ENCODE measurements at places on chromosomes 4 and X. TPM values are rescaled to one million over a fixed set of nuclear protein-coding genes. Genes with fewer than 3 reads are reported as not detected.

FABP2 gene
- not detected for total RNA-seq

RBM46 gene
- total RNA-seq, result not detected

DNA sequence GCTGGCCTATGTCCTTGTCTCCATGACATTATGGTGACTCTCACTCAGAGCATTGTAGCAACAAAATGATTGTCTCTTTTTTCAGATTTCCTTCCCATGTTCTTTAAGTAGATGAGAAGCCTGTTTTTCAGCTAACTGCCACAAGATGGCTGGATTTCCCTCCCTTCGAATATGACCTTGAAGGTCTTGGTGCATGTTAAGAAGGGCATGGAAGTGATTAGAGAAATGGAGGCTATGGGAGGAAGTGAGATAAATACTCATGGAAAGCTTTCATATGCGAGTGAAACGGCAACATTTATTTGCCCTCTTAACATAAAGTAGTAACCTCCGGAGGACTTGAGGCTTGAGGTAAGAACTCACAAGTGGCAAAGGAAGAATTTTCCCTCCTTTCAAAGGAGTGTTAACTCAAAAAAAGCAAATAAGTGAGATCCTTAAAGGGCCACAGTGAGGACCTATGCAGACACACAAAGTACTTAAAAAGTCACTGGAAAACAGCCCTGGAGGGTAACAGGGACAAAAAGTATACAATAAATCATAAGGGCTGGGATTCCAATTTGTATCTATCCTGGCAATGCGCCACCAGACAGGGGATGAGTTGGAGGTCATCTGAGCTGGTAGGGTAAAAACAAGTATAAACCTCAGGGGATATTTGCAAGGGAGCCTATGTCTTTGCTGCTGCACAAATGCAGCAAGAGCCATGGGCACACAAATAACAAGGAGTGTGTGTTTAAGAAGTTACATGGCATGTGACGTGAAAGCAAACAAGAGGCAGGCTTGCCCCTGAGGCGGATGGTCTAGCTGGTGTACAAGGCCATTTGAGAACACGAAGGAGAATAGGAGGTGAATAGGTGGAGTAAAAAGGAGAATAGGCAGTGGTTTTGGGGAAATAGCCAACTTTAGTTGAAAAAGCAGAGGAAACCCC, 96.2 kb downstream of the CPE start:
- DNase-seq, result no peak

- DNase-seq, result no peak
These were observed 3.0 kb downstream of the GPR174 start for GRCh38 chrX:79147477-79147876.

DNA sequence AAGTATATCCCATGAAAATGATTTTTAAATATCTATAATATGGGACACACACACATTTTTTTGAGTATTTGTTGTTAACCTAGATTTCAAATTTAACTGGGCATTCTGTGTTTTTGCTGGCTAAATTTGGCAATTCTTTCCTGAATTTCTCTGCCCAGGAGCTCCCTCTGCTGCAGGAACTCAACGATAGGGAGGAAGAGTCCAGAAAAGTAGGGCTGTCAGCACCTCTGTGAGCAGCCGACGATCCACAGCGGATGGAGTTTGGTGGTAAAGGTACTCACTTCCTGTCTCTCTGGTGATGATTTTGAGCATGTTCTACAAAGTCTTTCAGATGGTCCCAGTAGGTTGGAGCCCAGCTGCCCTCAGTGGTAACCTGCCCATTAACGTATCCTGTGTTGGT, 23.1 kb upstream of the TMEM184C start:
- no peak for DNase-seq

GRCh38 chr4:13705521-13706041, 78.1 kb upstream of the BOD1L1 start:
- no peak for DNase-seq

DNA sequence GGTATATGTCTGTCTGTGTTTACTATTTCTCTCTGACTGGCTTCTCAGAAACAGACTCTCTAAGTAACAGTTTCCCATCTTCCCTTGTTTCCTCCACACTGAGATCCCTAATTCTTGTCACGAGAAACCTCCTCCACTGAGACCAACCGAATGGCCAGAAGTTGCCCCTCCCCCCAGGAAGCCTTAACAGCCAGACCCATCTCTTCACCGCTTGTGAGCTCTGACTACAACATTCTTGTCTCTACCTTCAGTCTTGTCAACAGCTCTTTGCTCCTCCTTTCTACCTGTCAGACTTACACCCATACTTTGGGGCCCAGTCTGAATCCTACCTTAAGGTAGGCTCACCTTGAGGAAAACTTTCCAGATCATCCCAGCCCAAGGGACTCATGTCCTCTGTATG, 90.8 kb downstream of the NHSL2 start:
- no peak for DNase-seq

GRCh38 chrX:131301155-131301554, 12.0 kb upstream of the IGSF1 start:
- no peak for DNase-seq

GRCh38 chr4:6761649-6762615, 20.6 kb upstream of the KIAA0232 start:
- no peak for DNase-seq

DNA sequence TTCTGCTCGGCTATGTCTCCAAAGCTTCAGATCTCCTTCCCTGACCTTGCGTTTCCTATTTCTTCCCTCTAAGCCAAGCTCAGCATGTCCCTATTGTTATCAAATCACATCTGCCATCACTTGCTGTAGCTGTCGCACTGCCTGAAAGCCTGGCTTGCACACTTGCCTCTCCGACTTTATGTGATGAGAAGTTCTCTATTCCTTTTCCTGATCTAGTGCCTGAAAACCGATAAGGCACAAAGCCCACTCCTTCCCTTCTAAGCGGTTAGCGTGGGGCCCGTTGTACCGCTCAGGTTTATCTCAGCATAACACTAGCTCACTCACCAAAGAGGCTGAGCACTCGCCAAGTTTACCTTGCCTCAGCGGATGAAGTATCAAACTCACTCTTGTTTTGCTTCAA, 816 bp downstream of the NMU start:
- no peak for DNase-seq

- no peak for DNase-seq
These were observed 299.5 kb upstream of the KLF3 start for GRCh38 chr4:38364383-38364963.

GRCh38 chr4:40550948-40551462, 78.7 kb downstream of the RBM47 start:
- peak; percentile 68 for DNase-seq

DNA sequence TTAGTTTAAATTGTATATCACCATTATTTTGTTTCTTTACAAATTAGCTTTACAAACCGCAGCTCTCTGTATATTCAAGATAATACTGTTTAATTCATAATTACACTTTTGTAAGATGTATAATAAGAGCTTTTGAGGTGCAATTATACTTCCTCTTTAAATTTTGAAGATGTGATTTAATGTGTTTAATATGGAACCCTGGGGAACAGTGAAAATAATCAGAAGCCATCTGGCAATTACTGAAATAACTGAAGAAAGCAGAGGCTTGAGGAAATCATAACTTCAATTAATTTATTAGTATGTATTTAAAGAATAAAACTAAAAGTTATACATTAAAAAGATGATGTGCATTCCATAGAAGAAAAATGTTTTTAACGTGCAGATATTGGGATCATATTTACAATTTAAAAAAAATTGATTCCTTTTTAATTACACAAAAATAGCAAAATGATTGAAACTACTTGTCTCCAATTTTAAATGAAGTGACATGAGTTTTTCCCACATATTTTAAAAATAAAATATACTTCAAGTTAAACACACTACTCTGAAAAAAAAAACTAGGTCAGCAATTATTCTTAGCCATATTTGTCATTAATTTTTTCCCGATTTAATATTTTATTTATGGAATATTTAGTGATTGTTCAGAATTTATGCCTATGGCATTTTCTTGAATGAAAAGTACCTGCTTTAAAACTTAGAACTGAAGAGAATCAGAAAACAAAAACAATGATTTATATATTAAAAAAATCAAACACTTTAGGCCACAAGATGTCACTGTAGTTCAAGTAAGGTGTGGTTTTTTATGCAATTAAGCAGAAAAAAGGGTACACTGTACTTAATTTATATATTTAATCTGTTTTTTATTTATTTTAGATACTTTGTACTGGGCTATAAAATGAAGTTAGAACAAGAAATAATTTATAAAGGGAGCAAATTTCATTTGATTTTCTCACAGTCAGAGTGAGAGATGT, 942.7 kb upstream of the NDST4 start:
- DNase-seq, result peak; percentile 2

Measured in fibroblast of the aortic adventitia (primary cell).